MCF 10A (cell line): ENCODE measurements at places on chromosomes 1 and 21.

- no peak for DNase-seq
These were observed 48.0 kb upstream of the WLS start for GRCh38 chr1:68280286-68280685.

GRCh38 chr1:225658041-225658440 lies 5.1 kb upstream of the ENAH start:
- no peak for DNase-seq

DNA sequence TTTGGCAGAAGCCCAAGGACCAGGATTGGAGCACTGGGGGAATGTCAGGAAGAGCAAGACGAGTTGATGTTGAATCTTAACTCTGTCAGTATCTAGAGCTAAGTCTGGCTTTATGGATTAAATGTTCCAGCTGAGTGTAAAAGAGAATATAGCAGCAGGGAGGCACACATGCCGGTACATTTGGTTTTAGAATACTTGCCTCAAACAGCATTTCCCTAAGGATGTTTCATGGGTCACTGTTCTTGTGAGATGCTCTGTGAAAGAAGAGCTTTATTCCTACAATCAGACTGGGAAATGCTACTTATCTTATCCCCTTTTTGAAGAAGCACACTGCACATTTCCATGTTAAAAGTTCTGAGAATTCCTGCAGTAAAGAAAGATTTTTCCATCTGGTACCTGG lies 440.3 kb upstream of the B3GALT2 start:
- no peak for DNase-seq

DNA sequence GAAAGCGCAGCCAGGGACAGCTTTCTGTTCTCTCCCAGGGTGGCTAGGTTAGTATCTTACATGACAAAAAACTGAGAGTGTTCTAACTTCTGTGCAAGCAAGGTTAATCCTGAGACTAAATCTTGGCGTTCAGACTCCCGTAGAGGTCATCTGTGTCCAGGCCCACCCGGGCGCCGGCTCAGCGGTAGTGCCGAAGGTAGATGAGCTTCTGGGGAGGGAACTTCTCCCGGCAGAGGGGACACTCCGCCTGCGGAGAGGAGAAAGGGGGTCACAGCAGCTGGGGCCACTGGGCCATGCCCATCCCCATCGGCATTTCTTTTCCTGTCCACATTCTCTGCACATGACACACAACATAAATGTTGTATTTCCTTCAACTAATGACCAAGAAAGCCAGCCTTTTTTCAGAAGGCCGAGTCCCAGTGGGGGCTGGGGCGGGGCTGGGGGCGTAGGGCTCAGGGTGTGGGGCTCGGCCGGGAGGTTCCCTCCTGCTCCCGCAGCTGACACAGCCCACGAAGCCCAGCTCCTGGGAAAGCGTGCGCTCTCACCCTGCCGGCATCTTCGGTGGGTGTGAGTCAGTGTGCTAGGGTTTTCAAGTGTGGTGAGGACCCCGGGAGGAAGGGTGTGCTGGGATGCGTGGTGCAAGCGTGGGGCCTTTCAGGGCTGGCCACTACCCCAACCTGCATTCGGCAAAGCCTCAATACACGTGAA lies 6.6 kb downstream of the PEX10 start:
- no peak for DNase-seq

DNA sequence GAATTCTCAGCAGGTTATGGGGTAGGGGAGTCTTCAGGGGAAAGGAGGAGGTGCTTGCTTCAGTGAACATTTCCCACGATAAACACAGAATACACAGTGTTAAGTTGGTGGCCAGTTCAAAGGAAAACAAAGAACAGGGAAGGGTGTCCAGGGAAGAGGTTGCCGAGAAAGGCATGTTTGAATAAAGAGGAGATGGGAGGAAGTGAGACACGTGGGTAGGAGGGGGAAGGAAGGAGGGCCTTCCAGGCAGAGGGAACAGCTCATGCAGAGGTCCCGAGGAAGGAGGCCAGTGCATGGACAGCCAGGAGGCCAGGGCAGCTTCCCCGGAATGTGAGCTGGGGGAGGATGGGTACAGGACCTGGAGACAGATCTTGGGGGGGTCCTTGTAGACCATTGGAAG lies 130.3 kb upstream of the TMEM51 start:
- no peak for DNase-seq

DNA sequence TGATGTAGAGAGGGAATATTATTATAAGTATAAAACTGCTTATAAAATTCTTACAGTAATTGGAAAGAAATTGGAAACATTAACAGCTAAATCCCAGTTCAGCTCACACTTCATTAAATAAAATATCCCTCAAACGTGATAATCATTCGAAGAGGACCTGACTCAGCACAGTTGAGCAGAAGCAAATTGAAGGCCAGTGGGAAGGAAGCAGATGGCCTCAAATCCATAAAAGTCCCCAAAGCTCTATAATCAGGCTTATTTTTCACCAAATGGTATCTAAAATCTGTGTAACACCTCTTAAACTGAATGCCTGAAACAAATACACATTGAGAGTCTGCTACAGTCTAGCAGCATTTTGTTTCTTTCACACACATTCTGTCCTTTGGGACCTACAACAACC lies 106.8 kb downstream of the TENT5C start:
- no peak for DNase-seq
